Femur (tissue), 1 donor: ENCODE measurements at places on chromosomes 7 and 10.
A peak's percentile ranks its signal among the peaks of the same experiment; 100 is the strongest.

DNA sequence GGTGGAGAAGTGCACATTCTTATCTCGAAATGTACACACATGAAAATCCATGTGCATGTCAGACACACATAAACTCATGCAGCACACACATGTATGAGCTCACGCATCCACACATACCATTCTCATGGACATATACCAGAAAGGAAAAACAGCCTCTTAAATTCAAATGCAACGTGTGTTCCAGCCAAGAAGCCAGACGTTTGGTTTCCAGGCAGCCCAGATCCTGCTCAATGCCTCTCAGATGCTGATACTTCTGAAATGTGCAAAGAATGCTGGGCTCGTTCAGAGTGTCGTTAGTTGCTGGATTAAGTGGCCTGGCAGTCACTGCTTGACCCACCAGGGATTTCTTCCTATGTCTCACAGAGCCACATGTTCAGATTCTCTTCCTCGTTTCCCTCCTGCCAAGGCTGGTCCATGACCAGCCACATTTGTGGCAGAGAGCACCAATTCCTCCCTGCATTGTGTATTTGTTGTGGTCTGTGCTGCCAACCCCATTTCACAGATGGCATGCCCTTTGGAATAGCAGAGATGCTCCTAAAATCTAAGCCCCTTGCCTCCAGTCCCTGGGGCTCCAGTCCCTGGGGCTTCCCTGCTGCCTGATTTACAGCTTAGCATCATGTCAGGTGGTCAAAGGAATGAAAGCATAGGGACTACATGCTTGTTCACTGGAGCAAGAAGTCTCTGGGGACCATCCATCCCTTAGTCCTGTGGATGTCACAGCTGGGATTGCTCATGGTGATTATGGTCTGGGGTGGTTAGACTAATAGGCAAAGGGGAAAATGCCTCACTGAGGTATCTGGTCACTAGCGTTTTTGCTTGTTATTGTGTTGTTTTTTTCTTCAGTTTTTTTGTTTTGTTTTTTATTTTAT, 426.6 kb downstream of the PLXNA4 start:
- DNase-seq: no peak

DNA sequence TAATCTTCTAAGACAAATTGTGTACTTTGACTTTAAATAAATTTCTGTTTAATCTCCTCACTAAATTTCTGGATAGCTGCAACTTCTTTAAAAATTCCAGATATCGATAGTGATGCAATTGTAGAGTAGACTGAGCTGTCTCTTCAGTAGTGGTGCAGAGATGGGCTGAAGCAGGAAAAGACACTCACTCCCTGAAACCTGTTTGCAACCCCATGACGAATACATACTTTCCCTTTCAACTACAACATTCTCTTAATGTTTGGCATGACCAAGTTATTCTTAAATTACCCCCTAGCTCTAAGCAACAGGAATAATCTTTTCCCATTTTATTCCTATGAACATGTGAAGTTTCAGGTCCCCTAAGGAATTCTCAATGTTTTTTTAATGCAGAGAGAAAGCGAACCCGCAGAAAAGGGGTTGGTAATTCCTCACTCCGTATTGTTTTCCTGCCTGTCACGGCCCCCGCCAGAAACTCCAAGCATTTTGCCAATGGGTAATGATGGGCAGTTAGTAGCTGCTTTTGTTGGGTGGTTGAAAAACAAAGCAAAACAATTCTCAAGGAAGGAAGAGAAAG, 1.3 kb downstream of the THSD7A start:
- DNase-seq: no peak

- DNase-seq: no peak
These were observed 7.4 kb downstream of the POLR1F start for GRCh38 chr7:19701471-19701870.

GRCh38 chr10:103265717-103266329, 11.1 kb upstream of the INA start:
- DNase-seq: peak; percentile 78

- no peak for DNase-seq
These were observed 101.1 kb downstream of the PTPRE start for GRCh38 chr10:128007971-128008370.

- no peak for DNase-seq
These were observed 9.3 kb downstream of the YKT6 start for GRCh38 chr7:44210107-44210506.

DNA sequence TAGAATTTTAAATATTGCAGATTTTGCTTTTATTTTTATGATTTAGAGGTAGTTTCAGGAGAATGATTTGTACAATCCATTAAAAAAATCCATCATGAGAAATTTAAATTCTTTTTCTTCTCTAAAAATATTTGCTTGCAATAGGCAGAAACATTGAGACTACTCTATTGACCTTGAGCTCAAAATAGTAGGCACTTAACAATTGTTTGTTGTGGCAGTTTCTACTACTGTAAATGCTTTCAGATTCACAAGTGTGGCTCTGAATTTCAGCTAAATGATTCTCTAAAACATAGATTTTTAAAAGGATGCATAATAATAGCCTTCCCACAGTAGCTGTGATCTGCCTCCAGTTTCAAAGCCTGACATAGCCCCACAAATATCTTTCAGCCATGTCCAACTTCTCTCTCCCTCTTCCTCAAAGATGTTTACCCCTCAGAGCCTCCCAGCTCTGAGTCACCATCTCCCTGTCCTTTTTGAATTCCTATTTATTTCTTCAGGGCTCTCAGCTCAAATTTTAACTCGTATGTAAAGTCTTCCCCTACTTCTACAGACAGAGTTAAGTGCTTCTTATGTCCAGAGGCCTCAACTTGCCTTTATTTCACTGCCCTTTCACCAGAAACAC, 160.5 kb downstream of the AOAH start:
- no peak for DNase-seq

- DNase-seq: no peak
These were observed 132.3 kb upstream of the MKI67 start for GRCh38 chr10:128258421-128258976.

GRCh38 chr10:11424456-11425295, 186.8 kb downstream of the USP6NL start:
- DNase-seq: peak; percentile 53

GRCh38 chr10:80642661-80643060, 105.0 kb downstream of the SH2D4B start:
- no peak for DNase-seq

DNA sequence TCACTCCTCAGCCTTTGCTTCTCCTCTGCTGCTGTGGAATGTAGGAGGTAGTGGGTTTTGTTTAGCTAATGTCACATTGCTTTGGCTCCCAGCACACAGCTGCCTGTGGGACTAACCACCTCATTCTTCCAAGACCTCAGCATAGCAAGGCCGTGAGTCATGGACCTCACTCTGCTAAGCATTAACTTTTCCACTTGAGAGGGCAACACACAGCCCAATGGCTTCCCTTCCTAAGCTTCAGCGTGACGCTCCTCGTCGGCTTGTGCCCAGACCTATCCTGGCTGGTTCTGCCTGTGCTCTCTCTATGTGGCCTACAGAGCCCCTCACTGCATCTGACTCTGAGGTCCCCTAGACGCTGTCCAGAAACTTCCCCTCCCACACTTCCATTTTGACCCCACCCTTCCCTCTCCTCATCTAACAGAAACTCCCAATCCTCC, 23.3 kb downstream of the MYOF start:
- DNase-seq: peak; percentile 92

GRCh38 chr10:71845410-71846405, 5.3 kb downstream of the PSAP start:
- no peak for DNase-seq

DNA sequence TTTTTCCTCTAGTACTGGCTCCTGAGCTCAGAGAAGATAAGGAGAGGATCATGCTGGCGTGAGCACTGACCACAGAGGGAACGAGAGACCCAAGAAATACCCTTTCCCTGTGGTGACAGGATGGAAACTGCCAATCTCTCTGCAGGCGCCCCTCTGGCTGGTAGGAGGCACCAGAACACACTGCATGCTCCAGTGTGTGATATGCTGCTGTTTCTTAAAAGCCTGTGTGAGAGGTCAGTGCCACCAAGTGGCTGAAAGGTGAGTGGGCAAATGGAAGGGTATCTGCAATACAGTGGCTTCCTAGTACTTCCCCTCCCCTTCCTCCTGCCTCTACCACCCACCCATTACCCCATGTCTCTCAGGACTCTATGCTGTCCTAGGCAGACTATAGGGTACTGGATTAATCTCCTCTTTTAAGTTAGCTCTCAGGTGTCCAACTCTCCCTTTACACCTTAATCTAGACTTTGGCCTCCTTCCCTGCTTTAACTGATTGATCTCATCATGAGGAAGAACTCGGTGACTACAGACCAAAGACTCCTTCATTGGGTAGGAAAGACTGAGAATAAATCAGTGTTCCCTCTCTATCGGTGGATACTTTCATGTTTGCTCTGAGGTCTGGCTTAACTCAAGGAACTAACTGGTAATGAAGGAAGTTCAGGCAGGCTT, 283.6 kb downstream of the ADRA2A start:
- peak; percentile 28 for DNase-seq

GRCh38 chr10:5761220-5761619, 52.0 kb downstream of the GDI2 start:
- DNase-seq: no peak
